ENCODE measurements at places on chromosomes 4 and X.

GRCh38 chrX:149937871-149938426 lies 342 bp downstream of the EOLA2 start:
- no peak for DNase-seq

GRCh38 chrX:129665916-129666644 lies 11.3 kb upstream of the APLN start:
- DNase-seq: peak; percentile 59

- no peak for DNase-seq
Observed at GRCh38 chr4:138409670-138410069, 167.5 kb upstream of the SLC7A11 start.

DNA sequence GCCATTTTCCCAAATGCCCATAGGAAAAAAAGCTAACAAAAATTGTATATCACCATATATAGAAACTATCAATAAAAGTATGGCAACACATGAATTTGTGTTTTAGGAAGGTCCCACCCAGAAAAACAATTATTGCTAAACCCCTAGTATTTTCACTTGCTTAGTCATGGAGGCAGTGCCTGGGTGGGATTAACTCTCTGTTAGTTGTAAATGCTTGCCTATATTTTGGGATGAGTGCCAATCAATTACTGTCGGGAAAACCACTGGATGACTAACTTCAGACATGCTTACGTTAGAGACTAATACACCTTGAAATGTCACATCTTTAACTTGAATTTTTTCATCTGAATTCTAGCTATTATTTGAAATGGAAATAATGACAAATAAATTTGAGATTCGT lies 33.9 kb downstream of the TMPRSS11A start:
- no peak for DNase-seq

- DNase-seq: no peak
Observed at GRCh38 chr4:127846061-127846460, 34.6 kb upstream of the PLK4 start.

GRCh38 chr4:75598390-75598789 lies 31.9 kb downstream of the CDKL2 start:
- DNase-seq: peak; percentile 9

DNA sequence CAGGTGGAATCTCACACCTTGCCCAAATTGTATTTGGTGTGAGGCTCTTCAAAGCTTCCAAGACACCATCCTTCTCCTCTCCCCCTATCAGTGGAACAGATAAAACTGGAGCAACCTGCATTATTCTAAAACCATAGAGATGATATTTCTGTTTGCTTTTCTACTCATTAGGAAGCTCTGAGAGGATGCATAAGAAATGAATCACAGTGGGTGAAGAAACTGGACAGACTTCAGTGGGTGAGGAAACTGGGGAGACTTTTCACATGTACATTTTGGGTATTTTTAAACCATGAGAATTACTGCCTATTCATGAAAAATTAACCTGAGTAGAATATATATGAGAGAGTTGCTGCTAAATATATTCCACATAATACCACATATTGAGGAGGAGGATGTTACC lies 16.4 kb downstream of the HAND2 start:
- no peak for DNase-seq

- DNase-seq: no peak
Observed at GRCh38 chrX:108306086-108306485, 132.1 kb downstream of the COL4A6 start.

- no peak for DNase-seq
Observed at GRCh38 chr4:22130741-22131140, 182.2 kb upstream of the KCNIP4 start.

GRCh38 chr4:8904666-8905065 lies 33.0 kb upstream of the HMX1 start:
- no peak for DNase-seq

- DNase-seq: no peak
Observed at GRCh38 chr4:46653842-46654241, 255.2 kb downstream of the COX7B2 start.

DNA sequence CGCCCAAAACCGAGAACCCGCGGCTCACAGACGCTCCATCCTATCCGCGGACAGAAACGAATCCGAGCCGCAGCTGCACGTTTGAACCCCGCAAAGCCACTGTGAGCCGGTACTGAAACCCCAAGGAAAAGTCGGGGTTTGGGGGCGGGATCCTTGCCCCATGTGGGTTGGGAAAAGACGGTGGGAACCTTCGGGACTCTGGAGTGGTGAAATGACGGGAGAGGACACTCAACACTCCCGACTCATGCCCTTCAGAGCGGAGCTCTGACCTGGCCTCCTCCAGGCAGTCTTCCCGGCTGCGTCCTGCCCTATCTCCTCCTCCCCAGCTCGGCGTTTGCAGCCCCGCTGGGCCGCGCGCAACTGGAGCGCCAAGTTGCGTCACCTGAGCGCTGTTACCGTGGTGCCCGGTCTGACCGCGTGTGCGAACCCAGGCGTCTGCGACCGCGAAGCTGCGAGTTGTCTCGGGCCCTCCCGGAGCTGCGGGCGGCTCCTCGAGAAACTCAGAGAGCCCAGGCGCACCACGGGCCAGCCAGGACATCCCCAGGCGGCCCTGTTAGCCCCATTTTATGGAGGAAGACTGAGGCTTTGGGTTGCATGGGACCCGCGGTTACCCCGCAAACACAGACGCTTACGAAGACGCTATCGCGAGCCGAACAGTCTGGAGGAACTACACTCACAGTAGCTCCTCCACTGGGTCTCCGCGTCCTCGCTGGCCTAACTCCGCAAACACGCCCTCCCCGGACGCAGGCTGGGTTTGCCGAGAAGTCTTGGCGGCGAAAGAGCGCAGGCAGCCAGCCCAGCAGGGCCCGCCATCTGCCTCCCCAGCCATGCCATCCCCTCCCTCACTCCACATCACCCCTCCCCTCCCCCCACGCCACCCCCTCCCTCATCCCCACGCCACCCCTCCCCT lies 20.3 kb upstream of the HMX1 start:
- no peak for DNase-seq

- DNase-seq: no peak
Observed at GRCh38 chr4:74932832-74933561, at the start of gene PARM1. PARM1 (plus strand) TSS chr4:74933116; CDS start chr4:74933328, 212 bp downstream.

- no peak for DNase-seq
Observed at GRCh38 chr4:62360156-62360545, 1160.0 kb downstream of the ADGRL3 start.

DNA sequence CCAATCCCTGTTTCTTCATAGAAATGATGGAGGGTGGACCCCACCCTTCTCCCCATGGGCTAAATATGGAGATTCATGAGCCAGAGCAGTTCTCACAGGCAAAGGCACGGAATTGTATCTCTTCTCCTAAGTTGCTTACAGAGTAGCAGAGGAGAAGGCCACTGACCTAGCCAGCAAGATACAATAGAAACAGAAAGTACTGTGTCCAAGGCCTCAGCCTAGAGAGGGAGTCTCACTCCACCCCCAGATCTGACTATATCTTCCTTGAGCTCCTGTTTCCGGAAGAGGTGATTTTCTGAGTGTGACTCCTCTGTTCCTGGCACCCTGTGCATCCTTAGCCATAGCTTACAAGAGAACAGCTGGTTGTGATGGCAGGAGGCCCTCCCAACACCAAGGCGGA lies at the start of gene FATE1:
Gene FATE1 (plus strand): TSS at position 284 of the 400 bp plus-strand sequence. CDS start 85 bp downstream, at position 369.
- no peak for DNase-seq

DNA sequence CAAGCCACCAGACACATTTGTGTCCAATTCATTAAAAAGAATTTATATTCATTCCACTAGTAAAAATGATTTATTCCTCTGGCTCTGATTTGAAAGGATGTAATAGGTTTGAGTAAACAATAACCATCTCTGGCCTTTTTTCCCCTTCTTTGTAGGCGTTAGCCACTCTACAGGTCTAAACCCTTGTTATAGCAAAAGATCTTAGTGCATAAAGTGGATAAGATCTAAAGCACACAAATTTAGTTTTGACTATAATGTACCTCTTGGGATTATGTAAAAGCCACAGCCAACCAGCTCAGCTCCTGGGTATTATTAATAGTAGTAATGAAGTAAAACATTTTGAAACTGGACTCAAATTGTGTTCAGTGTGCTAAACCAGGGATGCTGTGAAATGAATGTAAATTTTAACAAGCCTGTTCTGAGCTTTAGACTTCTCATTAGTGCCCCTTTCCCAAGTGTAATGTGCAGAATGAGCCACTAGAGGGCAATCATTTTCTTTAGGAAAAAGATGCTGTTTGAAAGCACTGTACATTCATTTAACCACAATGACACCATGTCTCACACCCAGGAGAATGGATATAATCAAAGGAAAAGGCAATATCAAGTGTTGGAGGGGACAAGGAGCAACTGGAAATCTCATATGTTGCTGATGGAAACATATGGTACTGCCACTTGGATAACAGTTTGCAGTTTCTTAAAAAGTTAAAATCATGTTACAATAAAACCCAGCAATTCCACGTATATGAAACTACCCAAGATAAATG lies 69.7 kb downstream of the KLHL8 start:
- DNase-seq: peak; percentile 26

GRCh38 chr4:39641451-39641850 lies 2.8 kb upstream of the SMIM14 start:
- DNase-seq: no peak

DNA sequence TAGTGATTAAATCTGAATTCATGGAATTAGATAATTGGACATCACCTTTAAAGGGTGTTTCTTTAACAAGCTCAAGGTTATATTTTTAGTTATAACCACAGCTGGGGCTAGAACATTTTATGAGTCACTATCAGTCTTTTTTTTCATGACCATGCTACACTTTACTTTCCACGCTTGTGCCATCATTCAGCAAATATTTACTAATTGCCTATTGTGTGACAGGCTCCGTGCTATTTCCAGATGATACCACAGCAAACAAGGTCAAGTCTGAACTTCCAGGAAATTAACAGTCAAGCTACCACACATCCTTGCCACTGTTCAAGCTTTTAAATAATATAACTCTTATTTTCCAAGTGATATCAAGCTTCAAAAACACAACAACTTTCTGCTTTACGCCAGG lies 16.5 kb downstream of the SPANXN3 start:
- no peak for DNase-seq

DNA sequence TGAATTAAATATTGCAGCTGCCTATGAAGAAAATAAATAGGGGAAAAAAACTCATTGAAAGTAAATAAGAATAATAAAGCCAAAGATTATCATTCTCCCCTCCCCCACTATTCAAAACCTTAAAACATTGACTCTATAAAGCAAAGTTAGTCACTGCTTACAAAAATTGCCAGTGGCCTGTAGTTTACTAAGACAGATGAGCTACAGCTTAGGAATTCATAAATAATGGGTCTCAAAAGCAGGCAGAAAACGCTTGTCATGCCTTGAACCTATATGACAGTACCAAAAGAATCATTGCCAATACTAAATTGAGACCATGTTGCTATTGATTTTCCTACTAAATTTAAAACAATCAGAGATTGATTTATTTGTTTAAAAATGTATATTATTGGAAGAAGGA lies 78.9 kb downstream of the SLC10A7 start:
- DNase-seq: peak; percentile 30

- no peak for DNase-seq
Observed at GRCh38 chrX:148069759-148070503, 88.8 kb downstream of the FMR1NB start.

GRCh38 chr4:560731-561291 lies 15.3 kb downstream of the TMEM271 start:
- no peak for DNase-seq

- DNase-seq: no peak
Observed at GRCh38 chrX:111467896-111468295, 43.5 kb upstream of the SERTM2 start.

GRCh38 chr4:109846395-109847098 lies 1.4 kb upstream of the LRIT3 start:
- DNase-seq: no peak

GRCh38 chr4:54318904-54319303 lies 89.8 kb downstream of the PDGFRA start:
- DNase-seq: no peak

- no peak for DNase-seq
Observed at GRCh38 chr4:167642250-167642649, 408.0 kb upstream of the SPOCK3 start.

- no peak for DNase-seq
Observed at GRCh38 chr4:184163813-184164212, 53.9 kb downstream of the ENPP6 start.

GRCh38 chrX:78658845-78659744 lies at the start of gene RTL3:
RTL3 (minus strand) TSS chrX:78659328; CDS start chrX:78658420, 908 bp downstream.
- peak; percentile 75 for DNase-seq

DNA sequence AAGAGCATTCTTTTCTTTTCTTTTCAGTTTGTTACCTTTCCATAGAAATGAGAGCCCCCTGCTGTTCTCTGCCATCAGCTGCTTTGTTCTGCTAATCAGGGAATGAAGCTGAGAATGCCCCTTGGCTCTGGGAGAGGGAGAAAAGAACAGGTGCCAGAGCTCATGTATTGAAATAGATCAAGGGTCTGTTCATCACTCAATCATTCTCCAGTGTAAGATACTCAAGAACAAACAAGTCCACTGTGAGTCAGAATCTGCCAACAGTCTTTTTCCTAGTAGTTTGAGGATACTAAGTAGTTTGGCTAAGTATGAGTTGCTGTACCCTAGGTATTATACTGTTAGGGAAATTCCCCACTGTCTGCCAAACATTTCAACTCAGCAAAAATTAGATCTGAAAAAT lies 144.3 kb downstream of the RTL3 start:
- DNase-seq: no peak

DNA sequence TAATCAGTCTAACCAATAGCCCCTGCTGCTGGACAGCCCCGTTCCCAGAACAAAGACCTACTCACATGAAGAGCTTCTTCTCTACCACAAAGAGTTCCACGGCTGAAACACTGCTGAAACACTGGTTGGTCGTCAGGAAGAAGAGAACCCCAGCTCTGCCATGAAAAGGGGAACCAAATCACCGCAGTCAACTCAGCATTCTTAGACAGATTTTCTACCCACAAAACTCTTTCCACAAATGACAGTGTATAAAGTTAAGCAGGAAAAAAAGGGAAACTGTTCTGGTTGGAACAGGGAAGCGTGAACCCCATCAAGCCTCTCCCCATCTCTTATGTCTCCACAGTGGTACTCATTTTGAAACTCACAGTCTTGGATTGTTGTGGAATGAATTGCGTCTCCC lies 57.3 kb downstream of the ABCG2 start:
- DNase-seq: no peak

DNA sequence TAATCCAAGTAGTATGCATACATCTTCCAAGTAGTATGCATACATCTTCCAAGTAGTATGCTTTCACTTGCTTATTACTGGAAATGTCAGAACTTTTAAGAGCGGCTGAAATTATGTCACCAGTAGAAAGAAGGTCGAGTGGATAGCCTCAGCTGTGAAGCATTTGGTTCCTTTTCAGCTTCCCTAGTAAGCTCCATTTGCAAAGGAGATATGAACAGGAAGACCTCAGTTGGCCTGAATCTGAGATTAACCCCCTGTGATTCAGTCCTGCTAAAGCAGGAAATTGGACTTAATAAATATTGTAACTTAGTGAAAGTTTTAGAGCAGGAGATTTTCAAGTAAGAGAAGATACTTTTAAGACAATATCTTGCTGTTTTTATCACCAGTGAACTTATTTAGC lies 48.1 kb downstream of the PCDH7 start:
- no peak for DNase-seq

GRCh38 chr4:166459621-166460020 lies 586.6 kb downstream of the TLL1 start:
- DNase-seq: no peak

GRCh38 chr4:32744211-32744610 lies 2024.0 kb downstream of the PCDH7 start:
- no peak for DNase-seq

All from GM04503 (cell line).